ENCODE measurements at places on chromosomes 3 and 15.

DNA sequence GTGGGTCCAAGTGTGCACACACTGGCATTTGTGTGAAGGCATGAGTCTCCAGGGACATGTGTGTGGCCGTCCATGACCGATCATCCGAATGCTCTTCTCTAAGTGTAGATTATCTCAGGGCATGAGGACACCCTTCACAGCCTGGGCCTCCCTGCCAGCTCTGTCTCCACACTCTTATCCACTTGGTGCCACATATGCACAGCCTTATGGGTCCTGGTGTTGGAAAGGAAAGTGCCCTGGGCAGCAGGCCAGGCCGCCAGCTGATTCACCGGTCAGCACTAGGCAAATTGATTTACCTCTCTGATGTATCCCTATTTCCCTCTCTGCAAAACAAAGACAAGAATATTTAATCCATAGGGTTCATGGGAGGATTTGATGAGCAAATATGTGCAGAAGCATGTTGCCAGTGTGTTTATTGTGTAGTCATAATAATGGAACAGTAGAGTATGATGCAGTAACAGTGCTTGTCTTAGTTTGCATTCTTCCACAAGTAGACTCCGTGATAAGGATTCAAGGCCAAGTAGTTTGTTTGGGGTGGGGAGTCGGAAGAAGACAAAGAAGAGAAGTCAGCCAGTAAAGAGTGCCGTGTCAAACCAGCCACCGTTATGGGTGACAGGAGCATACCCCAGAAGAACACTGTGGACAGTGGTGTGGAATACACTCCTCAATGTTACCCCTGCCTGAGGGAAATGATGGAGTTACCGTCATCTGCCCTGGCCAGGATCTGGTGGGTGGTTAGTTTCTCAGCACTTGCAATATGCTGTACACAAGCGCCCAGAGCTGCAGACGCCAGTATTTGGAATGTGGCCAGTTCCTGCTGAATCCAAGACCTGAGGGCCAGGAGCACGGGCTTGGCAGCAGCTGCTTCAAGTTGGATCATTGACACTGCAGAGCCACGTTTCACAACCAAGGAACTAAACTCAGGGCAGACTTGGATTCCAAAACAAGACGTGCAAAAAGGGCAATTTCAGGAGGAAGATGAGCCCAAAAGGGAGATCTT is 85.1 kb downstream of the MTHFS start:
- DNase-seq, result peak; percentile 23

GRCh38 chr15:50943638-50944037 is 35.2 kb downstream of the AP4E1 start:
- peak; percentile 7 for DNase-seq

- no peak for DNase-seq
Measured at GRCh38 chr3:42439261-42440115, 29.1 kb upstream of the LYZL4 start.

DNA sequence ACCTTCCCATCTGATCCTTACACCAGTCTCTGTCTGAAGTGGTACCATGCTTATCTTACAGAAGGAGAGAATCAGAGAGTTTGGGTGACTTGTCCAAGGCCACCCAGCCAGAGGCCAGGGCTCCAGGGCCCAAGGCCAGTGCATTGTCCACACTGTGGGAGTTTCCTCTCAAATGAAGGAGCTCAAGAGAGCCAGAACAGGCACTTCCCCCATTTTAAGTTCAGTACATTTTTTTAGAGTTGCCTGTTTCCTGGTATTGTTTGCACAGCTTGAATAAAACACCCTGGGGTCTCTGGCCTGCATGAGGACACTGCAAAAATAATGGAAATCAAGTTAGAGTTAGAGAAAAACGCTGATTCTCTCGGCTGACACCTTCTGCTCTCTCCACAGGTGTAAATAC is 284.0 kb downstream of the SQOR start:
- no peak for DNase-seq

- no peak for DNase-seq
Measured at GRCh38 chr15:70726753-70727152, 36.6 kb downstream of the UACA start.

DNA sequence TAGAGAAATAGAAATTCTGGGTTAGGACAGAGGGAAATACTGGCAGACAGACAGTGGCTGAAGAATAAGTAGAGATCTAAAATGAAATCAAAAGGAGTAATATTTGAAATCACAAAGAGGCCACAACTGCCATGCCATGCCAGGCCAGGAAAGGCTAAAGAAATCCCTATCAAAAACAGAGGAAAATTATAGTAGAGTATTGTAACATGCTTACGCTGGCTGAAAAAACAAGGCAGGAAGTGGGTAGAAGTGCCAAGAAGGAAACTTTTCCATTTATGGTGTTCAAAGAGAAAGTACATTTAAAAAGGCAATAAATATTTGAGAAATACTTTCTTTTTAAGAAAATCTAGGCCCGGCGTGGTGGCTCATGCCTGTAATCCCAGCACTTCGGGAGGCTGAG is 415.7 kb downstream of the PLCL2 start:
- no peak for DNase-seq

DNA sequence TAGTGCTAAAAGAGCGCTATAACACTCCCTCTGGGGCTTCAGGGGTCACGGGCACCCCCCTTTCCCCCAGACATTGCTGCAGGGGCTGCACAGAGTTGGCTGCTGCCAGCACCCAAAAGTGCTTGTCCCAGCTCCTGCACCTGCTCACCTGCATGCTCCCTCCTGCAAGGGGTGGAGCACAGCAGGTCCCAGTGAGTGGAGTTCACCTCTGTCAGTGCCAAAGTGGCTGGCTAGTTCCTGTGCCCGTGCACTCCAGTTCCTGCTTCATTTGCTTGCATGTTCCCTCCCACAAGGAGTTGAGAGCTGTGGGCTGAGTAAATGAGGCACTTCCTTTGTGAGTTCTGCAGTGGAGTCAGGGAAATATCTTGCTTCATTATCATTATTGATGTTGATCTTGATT is 476.9 kb downstream of the SQOR start:
- DNase-seq, result no peak

- DNase-seq, result no peak
Measured at GRCh38 chr3:160052385-160053047, 63.9 kb downstream of the IL12A start.

- DNase-seq, result no peak
Measured at GRCh38 chr3:39170461-39170860, 17.1 kb upstream of the CSRNP1 start.

DNA sequence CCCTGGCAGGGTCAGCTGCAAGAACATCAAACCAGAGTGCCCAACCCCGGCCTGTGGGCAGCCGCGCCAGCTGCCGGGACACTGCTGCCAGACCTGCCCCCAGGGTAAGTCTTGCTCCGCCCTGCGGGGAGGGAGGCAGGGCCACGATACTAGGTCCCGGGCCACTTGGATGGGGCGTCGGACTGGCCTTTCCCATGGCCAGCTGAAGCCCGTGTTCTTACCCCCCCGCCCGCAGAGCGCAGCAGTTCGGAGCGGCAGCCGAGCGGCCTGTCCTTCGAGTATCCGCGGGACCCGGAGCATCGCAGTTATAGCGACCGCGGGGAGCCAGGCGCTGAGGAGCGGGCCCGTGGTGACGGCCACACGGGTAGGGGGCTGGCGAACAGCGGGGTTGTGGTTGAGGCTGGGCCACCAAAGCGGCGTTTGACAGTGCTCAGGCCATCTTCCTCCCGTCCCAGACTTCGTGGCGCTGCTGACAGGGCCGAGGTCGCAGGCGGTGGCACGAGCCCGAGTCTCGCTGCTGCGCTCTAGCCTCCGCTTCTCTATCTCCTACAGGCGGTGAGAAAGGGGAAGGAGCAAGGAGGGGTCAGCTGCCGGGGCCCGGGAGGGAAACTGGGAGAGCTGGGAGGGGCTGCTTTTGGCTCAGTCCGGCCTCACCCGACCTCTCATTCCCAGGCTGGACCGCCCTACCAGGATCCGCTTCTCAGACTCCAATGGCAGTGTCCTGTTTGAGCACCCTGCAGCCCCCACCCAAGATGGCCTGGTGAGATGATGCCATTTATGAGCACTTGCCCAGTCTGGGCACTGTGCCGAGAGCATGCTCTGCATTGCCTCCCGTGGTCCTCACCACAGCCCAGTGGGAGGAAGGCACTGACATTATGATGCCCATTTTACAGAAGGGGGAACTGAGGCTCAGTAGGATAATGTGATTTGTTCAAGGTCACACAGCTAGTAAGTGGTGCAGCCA is 1.7 kb downstream of the CHRD start:
- DNase-seq, result no peak

GRCh38 chr3:73547427-73548248 is 77.1 kb downstream of the PDZRN3 start:
- peak; percentile 94 for DNase-seq

DNA sequence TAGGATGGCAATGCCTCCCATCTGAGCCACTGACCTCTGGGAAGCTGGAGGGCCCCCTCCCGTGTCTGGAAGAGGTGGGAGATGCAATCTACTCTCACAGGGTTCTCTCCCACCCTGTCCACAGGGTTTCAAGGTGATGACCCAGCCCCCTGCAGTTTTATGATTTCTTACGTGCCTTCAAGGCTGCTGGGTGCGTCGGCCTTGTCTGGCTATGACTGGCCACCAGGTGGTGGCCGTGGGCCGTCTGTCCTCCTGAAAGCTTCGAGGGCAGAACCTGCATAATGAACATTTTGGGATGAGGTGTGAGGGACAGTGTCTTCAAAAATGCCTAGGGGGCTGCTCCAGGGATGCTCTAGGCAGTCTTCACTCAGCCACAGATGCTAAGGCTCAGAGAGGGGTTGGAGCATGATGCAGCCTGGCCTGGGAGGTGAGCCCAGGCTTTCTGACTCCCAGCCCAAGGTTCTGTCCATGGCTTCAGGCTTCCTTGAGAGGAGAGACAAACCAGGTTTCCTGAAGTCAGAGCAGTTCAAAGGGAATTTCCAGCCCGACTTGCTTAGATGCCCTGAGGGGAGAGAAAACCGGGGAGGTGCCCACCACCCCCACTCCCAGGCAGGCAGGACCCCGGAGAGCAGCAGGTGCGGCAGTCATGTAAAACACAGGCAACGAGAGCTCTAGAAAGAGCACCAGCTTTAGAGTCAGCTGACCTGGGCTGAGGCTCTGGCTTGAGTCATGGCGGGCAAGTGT is 18.7 kb downstream of the ISG20 start:
- peak; percentile 31 for DNase-seq

DNA sequence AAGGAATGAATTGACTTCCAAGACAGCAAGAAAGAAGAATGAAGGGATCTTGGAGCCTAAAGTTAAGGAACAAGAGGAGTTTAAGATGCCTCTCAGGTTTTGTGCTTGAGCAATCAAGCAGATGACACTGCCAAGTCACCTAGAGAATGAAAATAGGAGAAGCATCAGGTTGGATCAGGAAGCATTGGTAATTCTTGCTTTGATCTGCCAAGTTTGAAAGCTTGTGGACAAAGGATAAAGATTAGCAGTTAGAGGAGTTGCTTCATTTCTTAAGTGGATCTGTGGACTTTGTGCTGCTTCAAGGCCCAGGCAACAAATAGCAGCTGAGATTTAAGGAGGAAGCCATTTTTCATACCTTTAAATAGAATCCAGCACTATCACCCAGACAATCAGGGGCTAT is 35.6 kb downstream of the FRMD5 start:
- no peak for DNase-seq

DNA sequence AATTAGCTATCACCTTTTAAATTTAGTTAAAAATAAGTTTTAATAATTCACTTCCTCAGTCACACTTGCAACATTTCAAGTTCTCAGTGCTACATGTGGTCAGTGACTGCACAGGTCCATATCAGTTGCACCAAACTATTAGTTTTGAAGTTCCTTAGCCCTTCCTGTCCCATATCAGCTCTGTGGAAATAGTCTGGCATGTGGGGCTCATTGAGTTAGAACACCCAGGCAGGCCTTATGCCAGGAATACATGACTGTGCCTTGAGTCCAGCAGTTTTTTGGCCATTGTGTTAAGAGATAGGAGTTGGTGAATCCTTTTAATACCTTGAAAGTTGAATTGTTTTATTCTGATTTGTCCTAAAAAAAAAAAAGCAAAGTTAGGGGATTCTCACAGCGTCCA is 153.7 kb upstream of the BFSP2 start:
- DNase-seq, result no peak
